Heart right ventricle (tissue), 16 donors: ENCODE measurements at places on chromosomes 4 and X. TPM values are rescaled to one million over a fixed set of nuclear protein-coding genes. Genes with fewer than 3 reads are reported as not detected.
A peak's percentile ranks its signal among the peaks of the same experiment; 100 is the strongest.

IBSP gene
- not detected for total RNA-seq

CSN1S1 gene
- not detected for total RNA-seq

DTHD1 gene
- total RNA-seq: not detected

NDST3 gene
- 0.04 TPM for total RNA-seq

PCSK1N gene
- 0.39 TPM for total RNA-seq

GRCh38 chrX:136856551-136856950 lies 24.0 kb downstream of the RBMX start:
- H3K4me1 ChIP-seq: peaks cover 4% of the 10 kb centered on the region
- no peak overlapping the region for H3K4me3 ChIP-seq
- no peaks in the 10 kb centered on the region for H3K27me3 ChIP-seq
- no peak overlapping the region for H3K27ac ChIP-seq
- H3K36me3 ChIP-seq: no peaks in the 10 kb centered on the region
- DNase-seq: no peak

DNA sequence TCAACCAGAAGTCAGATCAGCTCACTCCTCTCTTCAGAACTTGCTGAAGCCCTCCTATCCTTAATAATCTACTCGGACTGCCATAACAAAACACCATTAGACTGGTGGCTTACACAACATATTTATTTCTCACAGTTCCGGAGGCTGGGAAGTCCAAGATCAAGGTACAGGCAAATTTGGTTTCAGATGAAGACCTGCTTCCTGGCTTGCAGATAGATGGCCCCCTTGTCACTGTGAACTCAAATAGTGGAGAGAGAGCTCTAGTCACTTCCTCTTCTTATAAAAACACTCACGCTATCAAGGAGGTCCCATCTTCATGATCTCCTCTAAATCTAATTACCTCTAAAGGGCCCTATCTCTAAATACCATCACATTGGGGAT lies 125.1 kb downstream of the CAMK2D start:
- H3K27ac ChIP-seq: peak overlapping the region; percentile 77
- H3K36me3 ChIP-seq: no peaks in the 10 kb centered on the region
- no peaks in the 10 kb centered on the region for H3K27me3 ChIP-seq
- DNase-seq: no peak
- peaks cover 75% of the 10 kb centered on the region for H3K4me1 ChIP-seq
- no peak overlapping the region for H3K4me3 ChIP-seq

GRCh38 chr4:1769692-1770091 lies 23.4 kb upstream of the FGFR3 start:
- H3K36me3 ChIP-seq: no peaks in the 10 kb centered on the region
- H3K4me1 ChIP-seq: no peaks in the 10 kb centered on the region
- H3K27ac ChIP-seq: no peak overlapping the region
- DNase-seq: no peak

DNA sequence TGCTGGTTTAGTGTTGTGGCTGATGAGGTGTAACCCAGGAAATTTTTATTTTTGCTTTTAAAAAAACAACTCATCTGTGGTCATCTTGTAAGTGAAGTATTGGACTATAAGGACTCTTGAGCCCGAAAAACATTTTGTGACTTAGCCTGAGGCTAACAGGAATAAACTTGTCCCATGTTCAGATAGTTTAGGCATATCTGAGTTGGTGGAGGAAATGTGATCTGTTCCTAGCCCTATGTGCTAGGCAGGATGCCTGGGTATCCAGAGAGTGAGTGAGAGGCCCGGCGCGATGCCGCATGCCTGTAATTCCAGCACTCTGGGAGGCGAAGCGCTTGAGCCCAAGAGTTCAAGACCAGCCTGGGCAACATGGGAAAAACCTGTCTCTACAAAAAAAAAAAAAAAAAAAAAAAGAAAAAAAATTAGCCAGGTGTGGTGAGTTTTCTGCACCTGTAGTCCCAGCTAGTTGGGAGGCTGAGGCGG lies 3.7 kb downstream of the SMS start:
- no peak for DNase-seq
- peaks cover 15% of the 10 kb centered on the region for H3K4me1 ChIP-seq
- no peak overlapping the region for H3K4me3 ChIP-seq
- H3K36me3 ChIP-seq: no peaks in the 10 kb centered on the region
- H3K27ac ChIP-seq: peak overlapping the region; percentile 22

DNA sequence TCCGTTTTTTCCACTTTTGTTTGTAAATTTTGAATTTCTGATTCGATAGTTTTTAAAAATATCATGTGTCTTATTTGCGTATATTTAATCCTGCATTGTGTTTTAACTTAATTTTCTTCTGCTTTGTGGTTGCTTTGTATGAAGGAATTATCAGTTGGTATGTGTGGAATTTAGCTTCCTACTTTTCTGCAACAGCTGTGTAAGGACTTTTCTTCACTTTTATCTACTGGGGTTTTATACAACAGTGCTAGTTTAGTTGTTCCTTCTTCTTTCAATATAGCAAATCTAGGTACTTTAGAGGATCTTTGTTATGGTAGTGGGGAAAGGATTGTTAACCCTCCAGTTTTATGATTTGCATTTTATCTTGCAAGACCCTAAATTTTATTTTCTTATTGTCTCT lies 410.3 kb downstream of the CCSER1 start:
- DNase-seq: no peak
- no peak overlapping the region for H3K4me3 ChIP-seq
- no peak overlapping the region for H3K27ac ChIP-seq
- H3K27me3 ChIP-seq: no peaks in the 10 kb centered on the region
- H3K36me3 ChIP-seq: no peaks in the 10 kb centered on the region
